ENCODE measurements at places on chromosomes 5 and 9. TPM values are rescaled to one million over a fixed set of nuclear protein-coding genes. Genes with fewer than 3 reads are reported as not detected.

FIBCD1 gene
- total RNA-seq, result not detected

PCDHGB7 gene
- 38.6 TPM for total RNA-seq

UGT3A2 gene
- 0.37 TPM for total RNA-seq

WNT8A gene
- not detected for total RNA-seq

FLT4 gene
- 0.17 TPM for total RNA-seq

GRCh38 chr5:168661593-168662485, 82.7 kb upstream of the PANK3 start:
- peaks cover 8% of the 10 kb centered on the region for H3K27me3 ChIP-seq
- no peak for DNase-seq
- H3K4me3 ChIP-seq, result no peak overlapping the region
- no peaks in the 10 kb centered on the region for H3K36me3 ChIP-seq
- no peak overlapping the region for H3K27ac ChIP-seq

DNA sequence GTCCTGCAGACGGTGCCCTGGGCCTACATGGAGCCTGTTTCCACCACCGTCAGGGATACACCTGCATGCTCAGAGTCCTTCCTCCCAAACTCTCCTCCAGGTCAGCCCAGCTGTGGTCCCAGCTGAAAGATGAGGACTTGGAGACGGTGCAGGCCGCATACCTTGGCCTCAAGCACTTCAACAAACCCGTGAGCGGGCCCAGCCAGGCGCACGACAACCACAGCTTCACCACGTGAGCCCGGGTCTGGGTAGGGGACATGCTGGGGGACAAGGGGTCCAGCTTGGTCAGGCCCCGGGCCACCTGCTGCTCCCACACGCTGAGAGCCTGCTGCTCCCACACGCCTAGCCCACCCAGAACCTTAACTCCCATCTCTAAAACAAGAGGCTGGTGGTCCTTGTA, 16.6 kb upstream of the CARD19 start:
- peaks cover 5% of the 10 kb centered on the region for H3K27me3 ChIP-seq
- no peak overlapping the region for H3K27ac ChIP-seq
- no peaks in the 10 kb centered on the region for H3K36me3 ChIP-seq
- H3K4me3 ChIP-seq, result no peak overlapping the region
- DNase-seq, result no peak
- H3K4me1 ChIP-seq, result no peaks in the 10 kb centered on the region

- H3K27me3 ChIP-seq, result peaks cover 6% of the 10 kb centered on the region
- H3K27ac ChIP-seq, result no peak overlapping the region
- H3K4me3 ChIP-seq, result no peak overlapping the region
These were observed 41.2 kb upstream of the SYNPO start for GRCh38 chr5:150599281-150599680.
